ENCODE measurements at places on chromosomes 7 and 10.

DNA sequence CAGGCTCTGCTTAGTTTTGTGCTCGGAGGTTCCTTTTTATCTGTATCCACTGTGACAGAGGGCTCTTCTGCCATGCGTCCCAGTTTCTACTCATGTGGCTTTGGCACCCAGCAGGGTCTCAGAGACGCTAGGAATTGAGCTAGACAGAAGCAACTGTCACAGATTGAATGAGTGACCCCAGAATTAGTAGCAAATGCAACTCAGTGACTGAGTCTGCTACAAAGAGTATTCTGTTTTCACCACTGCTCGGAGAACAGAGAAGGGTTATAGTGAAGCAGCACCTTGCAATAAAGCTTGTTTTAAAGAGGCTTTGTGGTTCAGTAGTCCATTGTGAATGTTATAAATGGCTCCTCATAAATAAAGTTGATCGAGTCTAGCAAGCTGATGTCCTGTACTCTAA is 113.2 kb downstream of the DNAH11 start:
- no peak for DNase-seq

DNA sequence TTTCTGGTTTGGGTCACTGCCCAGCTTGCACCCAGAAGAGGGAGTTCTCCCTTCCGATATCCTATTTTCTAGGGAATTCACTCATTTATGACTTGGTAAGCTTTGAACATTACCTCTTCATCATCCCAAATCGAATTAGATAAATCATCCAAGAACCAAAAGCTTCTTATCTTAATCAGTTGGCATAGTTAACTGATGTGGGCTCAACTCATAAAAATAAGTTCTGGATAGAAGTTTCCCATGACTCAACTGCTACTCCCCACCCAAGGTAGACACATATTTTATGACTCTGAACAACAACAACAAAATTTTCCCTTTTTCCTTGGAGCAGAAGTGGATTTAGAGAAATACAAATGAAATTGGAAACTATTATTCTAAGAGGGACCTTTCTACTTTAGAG is 102.9 kb upstream of the CCDC6 start:
- DNase-seq: no peak

DNA sequence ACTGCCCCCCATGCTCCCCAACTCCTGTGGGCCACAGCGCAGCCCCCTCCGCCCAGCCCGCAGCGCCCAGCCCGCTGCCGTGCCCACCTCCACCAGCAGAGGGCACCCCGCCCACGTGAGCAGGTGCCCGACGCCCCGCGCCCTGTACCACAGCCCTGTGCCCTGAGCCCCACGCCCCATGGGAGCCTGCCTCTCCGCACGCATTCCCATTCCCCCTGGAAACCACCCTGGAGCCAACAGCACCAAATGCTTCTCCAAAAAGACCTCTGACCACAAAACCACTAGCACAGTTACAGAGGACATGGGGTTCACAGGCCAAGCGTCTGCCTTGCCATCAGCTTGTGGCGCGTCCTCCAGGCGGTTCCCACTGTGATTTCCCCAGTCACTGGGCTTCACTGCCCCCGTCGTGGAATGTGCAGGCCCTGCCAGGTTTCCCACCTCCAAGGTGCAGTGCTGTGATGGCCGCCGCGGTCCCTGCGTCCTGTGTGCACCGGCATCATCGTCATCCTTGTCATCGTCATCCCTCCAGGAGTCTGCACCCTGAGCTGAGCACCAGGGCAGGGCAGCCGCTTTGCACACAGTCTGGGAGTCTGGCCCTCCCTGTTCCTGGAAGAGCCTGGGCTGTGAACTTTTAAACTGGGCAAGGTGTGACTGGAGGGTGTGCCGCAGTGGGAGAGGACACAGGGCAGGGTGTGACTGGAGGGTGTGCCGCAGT is 61.7 kb downstream of the PWWP2B start:
- peak; percentile 74 for DNase-seq

- DNase-seq: no peak
Observed at GRCh38 chr7:19009241-19009935, 108.0 kb downstream of the TWIST1 start.

GRCh38 chr7:6316226-6316625 is 43.8 kb upstream of the CYTH3 start:
- DNase-seq: no peak

DNA sequence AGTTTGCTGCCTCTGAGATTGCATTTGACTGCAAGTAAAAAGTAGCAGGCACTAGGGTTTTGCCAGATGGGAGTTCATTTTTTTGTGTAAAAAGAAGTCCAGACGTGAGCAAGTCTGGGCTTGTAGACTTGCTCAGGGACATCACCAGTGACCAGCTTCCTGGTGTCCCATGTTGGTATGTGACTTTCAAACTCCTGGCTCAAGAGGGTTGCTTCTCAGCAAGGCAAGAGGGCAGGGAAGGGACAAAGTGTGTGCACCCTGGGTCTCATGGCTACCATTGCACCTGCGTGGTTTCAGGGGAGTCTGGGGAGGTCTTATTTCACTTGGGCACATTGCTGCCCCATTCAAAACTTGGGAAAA is 79.3 kb upstream of the ZNF716 start:
- DNase-seq: no peak

DNA sequence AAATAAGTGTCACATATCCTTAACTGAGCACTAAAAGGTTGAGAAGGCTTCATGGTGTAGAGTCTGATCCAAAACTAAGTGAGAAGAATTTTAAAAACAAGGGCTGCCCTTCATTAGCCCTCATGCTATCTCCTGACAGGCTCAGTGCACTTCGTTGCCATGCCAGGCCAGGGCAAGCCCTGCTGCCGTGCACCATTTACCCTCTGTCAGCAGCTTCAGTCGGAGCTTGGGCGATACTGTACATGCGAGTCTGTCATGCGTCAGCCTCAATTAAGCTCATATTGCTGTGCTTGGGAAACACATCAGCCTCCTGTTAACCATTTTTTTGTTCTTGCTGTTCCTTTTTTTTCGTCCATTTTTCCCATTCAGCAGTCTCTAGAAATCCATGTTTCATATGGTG is 166.6 kb downstream of the VTI1A start:
- no peak for DNase-seq

- DNase-seq: no peak
Observed at GRCh38 chr10:119352042-119352441, 144.7 kb downstream of the GRK5 start.

DNA sequence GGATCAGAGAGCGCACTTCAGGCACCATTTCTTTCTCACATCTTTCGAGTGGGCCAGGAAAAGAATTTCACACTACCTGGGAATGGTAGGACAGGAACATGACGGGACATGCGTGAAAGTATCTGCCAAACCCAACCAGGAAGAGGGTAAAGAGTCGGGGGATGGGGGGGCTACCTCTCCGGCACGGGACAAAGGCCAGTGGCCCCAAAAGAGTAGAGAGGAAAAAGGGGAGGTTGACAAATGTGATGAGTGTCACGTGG is 830 bp upstream of the BEND7 start:
- DNase-seq: no peak

- peak; percentile 45 for DNase-seq
Observed at GRCh38 chr7:151110941-151111645, 24.8 kb downstream of the AGAP3 start.

GRCh38 chr7:18499407-18500177 is 4.0 kb downstream of the HDAC9 start:
- DNase-seq: no peak

GRCh38 chr10:107971973-107972372 is 807.5 kb upstream of the SORCS1 start:
- no peak for DNase-seq

DNA sequence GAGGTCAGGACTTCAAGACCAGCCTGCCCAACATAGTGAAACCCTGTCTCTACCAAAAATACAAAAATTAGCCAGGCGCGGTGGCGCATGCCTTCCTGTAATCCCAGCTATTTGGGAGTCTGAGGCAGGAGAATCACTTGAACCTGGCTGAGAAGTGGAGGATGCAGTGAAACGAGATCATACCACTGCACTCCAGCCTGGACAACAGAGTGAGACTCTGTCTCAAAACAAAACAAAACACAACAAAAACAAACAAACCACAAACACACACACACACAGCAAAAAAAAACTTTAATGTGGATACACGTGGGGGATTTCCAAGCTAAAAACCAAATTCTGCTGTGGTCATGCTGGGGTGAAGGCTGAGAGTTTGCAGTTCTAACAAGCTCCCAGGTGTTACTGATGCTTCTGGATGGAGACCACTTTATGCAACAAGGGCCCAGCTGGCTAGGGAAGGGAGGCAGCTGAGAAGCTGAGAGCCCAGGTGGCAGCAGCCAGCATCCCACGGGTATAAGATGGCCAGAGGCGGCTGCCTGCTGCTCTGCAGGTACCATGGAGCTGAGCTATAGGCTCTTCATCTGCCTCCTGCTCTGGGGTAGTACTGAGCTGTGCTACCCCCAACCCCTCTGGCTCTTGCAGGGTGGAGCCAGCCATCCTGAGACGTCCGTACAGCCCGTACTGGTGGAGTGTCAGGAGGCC is at the start of gene ZP3:
TSS of gene ZP3 (plus strand) at position 538 of the 699 bp plus-strand sequence. CDS start at position 553, 15 bp downstream.
- DNase-seq: no peak

DNA sequence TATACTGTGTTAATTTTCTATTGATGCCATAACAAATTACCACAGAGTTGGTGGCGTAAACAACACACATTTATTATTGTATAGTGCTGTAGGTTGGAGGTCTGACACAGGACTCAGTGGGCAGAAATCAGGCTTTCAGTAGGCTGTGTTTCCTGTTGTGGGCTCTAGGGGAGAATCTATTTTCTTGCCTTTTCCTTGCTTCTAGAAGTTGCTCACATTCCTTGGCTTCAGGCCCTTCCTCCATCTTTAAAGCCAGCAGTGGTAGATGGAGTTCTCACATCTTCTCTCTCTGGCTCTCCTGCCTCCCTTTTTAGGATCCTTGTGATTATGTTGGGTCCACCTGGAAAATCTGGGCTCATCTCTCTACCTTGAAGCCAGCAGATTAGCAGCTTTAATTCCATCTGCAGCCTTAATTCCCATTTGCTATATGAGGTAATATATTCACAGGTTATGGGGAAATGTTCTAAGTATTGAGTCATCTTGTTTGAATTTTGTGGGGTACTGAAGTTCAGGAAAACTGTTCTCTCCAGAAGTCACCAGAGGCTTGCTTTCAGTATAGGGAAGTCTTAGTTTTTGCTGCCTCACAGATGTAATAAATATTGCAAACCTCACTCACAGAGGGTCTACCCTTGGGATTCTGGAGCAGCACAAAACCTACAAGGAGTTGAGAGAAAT is 38.9 kb downstream of the CCNY start:
- DNase-seq: no peak

DNA sequence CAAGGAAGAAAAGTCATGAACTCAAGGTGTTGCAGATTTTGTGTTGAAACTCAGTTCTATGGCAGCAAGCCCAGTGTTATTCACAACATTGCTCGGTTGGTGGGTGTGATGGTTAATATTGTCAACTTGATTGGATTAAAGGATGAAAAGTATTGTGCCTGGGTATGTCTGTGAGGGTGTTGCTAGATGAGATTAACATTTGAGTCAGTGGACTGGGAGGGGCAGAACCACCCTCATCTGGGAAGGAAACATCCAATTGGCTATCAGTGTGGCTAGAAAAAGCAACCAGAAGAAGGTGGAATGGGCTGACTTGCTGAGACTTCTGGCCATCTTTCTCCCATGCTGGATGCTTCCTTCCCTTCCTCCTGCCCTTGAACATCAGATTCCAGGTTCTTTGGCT is 353.2 kb downstream of the ADRA2A start:
- DNase-seq: no peak

DNA sequence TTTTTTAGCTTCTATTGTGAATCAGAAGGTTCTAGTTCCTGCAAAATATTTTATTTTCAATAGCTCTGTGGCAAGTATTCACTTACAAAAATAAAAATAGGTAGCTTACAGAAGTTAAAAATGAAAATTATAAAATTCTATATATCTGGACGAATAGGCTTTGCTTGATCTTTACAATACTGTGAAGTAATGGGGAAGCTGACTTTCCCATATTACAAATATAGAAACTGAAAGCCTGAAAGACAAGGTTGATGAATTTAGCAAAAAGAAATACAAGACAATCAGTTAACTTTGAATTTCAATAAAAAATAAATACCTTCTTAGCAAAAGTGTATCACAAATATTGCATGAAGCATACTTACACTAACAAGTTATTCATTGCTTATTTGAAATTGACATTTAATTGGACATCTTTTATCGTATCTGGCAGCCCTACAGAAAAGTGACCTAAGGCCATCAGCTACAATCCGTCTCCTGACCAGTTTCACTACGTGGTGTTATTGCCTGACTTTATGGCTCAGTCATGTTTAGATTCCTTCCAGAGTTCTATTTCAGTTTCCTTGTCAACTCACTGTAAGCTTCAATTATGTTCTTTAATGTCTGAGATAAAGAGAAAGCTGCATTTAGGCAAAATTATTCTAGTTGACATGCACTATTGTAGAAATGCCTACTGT is 310.5 kb upstream of the HGF start:
- no peak for DNase-seq

DNA sequence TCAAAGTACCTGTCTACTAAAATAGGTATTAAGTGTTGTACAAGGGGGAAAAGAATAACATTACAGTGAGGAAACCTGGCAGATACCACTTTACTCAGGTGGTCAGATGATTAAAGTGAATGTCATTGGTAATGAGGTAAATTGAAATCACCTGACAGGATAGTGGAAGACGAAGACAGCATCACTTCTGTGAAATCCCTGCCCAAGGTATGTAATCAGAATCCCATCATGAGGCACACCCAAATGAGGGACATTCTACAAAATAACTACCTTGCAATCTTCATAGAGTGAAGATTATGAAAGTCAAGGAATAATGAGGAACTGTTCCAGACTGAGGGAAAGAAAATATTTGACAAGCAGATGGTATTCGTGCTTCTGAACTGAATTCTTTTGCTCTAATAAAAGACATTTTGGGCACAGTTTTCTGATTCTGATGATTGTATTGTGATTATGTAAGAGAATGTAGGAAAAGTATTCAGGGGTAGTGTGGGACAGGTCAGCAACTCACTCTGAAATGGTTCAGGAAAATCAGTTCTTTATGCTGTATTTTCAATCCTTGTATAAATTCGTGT is 33.3 kb upstream of the ARMS2 start:
- DNase-seq: no peak

DNA sequence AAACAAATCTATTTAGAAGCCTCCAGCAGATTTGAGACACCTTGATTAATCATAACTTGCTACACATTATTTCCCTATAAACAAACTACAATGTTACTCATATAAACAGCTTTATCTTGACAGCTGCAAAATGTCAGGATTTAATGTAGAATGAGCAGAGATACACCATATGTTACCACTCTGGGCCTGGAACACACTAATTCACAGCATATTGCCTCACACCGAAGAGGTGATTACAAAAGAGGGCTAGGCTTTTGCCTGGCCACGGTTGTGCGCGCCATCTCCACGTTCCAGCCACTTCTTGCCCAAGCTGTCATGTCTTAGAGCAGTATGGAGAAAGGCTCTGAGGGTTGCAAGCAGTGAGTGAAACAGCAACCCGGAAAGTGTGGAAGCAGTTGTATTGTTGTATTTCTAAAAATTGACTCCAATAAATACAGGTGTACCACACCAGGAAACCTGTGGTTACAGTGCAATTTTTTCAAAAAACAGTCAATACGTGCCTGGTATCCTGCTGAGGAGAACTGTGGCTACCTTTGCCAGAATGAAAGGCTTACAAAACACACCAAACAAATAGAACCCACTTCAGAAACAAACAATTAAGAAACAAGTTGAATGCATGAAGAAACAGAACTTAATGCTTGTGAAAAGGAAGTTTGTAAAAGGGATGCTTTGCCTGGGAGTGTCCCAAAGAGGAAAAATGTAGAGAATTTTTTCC is 498.1 kb downstream of the PLXNA4 start:
- no peak for DNase-seq
